Mesothelial cell of epicardium (in vitro differentiated cells): ENCODE measurements at places on chromosomes 6 and 20.

DNA sequence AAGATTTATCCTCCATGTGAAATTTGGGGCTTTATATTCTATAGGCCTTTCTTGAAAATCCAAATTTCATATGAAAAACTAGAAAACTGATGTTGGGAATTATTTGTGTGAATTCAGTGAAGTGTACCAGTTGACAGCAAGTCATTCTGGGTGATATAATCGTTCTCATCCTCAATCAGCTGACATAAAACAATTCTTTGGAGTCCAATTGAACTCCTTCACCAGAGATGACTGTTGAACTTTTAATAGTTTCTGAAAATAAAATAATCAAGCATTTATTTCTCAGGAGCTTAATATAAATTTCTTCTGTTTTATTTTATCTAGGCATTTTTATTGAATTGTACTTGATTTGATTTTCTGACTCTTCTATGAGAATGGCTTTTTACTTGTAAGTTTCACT lies 92.6 kb downstream of the ADGRB3 start:
- no peaks in the 10 kb centered on the region for H3K36me3 ChIP-seq
- peak overlapping the region; percentile 55 for H3K27ac ChIP-seq
- H3K27me3 ChIP-seq: peaks cover 10% of the 10 kb centered on the region
- H3K4me3 ChIP-seq: no peak overlapping the region

DNA sequence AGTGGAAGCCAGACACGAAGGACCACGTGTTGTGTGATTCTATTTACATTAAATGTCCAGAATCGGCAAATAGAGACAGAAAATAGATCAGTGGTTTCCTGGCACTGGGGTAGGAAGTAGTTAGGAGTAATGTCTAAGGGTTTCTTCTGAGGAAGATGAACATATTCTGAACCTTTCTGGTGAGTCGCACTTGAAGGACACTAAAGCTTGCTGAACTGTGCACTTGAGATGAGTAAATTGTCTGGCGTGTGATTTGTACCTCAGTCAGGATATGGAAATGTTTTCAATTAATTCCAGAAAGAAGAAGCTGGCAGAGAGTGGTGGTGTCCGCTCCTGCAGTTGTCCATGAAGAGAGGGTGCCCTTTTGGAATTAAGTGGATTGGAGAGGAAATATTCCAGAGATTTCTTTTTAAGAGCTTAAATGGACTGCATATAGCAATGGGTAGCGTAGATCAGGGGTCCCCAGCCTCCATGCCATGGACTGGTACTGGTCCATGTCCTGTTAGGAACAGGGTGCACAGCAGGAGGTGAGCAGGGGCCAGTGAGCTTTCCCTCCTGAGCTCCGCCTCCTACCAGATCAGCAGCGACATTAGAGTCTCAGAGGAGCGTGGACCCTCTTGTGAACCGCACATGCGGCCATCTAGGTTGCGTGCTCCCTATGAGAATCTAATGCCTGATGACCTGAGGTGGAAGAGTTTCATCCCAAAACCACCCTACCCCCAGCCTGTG lies 12.4 kb upstream of the KIF25 start:
- H3K4me1 ChIP-seq: peaks cover 9% of the 10 kb centered on the region
- no peaks in the 10 kb centered on the region for H3K36me3 ChIP-seq
- no peak for DNase-seq
- H3K4me3 ChIP-seq: no peak overlapping the region

DNA sequence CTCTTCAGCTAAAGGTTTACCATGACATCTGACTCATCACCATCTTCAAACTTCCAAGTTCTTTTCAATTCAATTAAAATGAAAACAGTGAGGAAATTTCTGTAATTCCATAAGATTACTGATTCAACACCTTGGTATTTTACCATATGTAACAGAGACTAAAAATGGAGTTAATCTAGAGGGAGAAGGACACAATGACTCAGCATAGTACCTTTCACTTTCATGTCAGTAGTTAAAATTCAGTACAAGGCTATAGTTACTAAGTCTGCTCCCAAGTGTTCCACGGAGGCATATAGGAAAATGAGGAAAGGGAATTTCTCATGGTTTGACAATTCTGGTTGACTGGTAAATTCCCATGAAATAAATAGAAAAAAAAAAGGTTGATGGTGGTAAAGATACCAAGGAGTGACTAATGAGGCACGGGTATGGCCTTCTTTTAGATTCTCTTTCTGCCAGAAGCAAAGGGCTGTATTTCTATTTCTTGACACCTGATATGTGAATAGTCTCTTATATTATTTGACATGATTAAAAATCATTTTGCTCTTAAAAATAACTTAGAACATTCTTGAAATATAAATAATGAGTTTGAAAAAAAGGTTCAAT lies 526.7 kb upstream of the ADGRB3 start:
- H3K4me1 ChIP-seq: no peaks in the 10 kb centered on the region
- DNase-seq: no peak
- no peak overlapping the region for H3K4me3 ChIP-seq
- H3K27ac ChIP-seq: no peak overlapping the region
- no peaks in the 10 kb centered on the region for H3K27me3 ChIP-seq
- H3K36me3 ChIP-seq: no peaks in the 10 kb centered on the region

DNA sequence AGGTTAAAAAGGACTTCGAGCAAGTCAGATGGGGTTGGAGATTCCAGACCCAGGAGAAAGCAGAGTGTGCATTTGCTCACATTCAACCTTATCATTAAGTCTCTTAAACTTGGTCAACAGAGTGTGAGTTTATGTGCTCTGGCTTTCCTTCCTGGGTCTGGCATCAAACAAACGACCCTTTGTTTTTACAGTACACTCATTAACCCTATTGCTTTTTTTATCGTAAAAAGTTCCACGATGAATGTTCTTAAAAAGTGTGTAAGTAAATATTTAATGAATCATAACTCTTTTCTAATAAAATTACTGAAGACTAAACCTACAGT lies 2.5 kb downstream of the FYN start:
- no peaks in the 10 kb centered on the region for H3K36me3 ChIP-seq
- no peak for DNase-seq
- peaks cover 3% of the 10 kb centered on the region for H3K27me3 ChIP-seq
- peak overlapping the region; percentile 10 for H3K27ac ChIP-seq
- H3K4me1 ChIP-seq: peaks cover 35% of the 10 kb centered on the region

GRCh38 chr20:49285233-49285668 lies 7.4 kb upstream of the ZNFX1 start:
- H3K36me3 ChIP-seq: peaks cover 96% of the 10 kb centered on the region
- no peak for DNase-seq
- peak overlapping the region; percentile 5 for H3K4me3 ChIP-seq
- no peak overlapping the region for H3K27ac ChIP-seq
- peaks cover 56% of the 10 kb centered on the region for H3K4me1 ChIP-seq

GRCh38 chr20:60332523-60332922 lies 374.3 kb downstream of the CDH26 start:
- peak overlapping the region; percentile 78 for H3K27ac ChIP-seq
- no peak for DNase-seq
- H3K4me3 ChIP-seq: no peak overlapping the region
- H3K27me3 ChIP-seq: no peaks in the 10 kb centered on the region
- H3K36me3 ChIP-seq: no peaks in the 10 kb centered on the region

DNA sequence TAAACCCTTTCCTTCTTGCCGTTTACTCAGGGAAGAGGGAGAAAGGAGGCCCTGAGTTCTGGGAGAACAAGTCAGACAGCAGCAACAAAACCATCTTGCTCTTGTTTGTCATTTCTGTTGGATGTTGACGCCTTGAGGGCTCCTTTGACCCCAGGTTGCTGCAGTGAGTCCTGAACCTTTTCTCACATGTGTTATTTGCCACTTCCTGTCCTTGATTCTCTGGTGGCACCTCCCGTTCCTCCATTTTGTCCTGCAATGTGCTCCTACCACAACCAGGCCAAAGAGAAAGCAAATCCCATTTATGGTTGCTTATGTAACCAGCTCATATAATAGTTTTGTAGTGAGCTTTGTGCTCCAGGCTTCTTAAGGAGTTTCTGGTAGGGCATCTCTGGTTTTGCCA lies 66.6 kb upstream of the ADGRF4 start:
- no peak for DNase-seq
- no peaks in the 10 kb centered on the region for H3K36me3 ChIP-seq
- peaks cover 10% of the 10 kb centered on the region for H3K4me1 ChIP-seq
- no peak overlapping the region for H3K27ac ChIP-seq
- no peak overlapping the region for H3K4me3 ChIP-seq
- no peaks in the 10 kb centered on the region for H3K27me3 ChIP-seq

DNA sequence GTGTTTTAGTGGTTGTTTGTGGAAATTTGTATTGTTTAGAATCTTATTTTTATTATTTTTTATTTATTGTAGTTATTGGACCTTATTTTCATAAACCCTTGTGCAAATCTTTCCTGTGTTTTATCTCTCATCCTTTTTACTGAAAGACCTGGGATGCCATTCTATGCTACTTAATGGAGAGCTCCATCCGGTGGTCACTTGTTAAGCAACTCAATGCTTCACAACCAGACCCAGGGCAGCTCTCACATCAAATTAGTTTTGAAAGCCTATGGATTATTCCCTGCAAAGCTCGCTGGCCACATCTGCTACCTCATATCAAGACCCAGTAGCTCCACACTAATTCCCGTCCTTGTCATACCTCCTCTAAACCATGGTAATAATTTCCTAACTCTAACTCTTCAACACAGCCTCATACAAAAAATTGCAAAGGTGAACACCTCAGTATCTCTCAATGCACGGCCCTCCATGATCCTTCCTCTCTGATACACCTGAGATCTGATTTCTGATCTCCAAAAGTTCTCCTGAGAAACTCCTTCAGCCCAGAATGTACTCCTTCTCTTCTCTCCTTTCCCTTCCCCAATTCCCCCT lies 296.6 kb upstream of the MANEA start:
- no peaks in the 10 kb centered on the region for H3K36me3 ChIP-seq
- H3K27ac ChIP-seq: no peak overlapping the region
- H3K27me3 ChIP-seq: peaks cover 8% of the 10 kb centered on the region
- DNase-seq: no peak

DNA sequence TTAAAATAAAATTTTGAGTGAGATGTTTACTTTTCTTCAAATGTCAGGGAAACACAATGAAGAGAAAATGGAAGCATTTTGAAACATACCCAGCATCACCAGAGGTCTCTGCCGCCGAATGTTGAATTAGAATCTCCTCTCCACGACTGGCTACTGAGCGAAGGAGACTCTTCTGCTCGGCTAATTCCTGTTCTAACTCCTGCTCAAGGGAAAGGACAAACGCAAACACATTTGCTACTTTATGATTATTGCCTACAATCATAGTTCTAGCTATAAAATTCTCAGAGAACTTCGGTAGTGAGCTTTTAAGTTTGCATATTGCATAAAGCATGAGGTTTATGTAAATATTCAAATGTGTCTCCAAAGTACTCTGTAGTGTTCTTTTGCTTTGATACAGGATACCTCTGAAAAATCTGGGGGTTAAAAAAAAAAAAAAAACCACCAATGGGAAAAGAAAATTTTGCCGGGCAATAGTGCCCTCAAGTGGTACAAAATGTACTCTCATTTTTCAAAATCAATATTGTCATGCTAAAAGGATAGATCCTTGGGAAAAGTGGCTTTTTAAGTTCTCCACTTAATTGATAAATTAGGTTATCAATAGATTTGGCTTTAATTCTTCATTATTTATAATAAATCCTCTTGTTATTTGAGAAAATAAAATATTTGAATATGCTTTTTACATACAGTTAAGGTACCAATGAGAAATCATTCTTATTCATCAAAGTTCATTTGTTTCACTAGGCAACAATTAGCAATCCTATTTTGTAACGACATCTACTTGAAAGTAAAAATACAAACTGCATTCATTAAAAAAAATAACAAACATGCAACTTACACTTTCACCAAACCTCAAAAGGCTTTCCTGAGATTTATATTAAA lies 369.0 kb downstream of the SYNE1 start:
- peaks cover 8% of the 10 kb centered on the region for H3K36me3 ChIP-seq
- H3K27me3 ChIP-seq: no peaks in the 10 kb centered on the region
- H3K4me3 ChIP-seq: no peak overlapping the region
- no peak overlapping the region for H3K27ac ChIP-seq
- H3K4me1 ChIP-seq: peaks cover 10% of the 10 kb centered on the region

- no peaks in the 10 kb centered on the region for H3K36me3 ChIP-seq
- peaks cover 1% of the 10 kb centered on the region for H3K27me3 ChIP-seq
- H3K4me3 ChIP-seq: no peak overlapping the region
- H3K4me1 ChIP-seq: peaks cover 5% of the 10 kb centered on the region
These were observed 165.2 kb upstream of the CENPW start for GRCh38 chr6:126174697-126175096.

- DNase-seq: no peak
- H3K27ac ChIP-seq: peak overlapping the region; percentile 43
- H3K36me3 ChIP-seq: no peaks in the 10 kb centered on the region
- peaks cover 3% of the 10 kb centered on the region for H3K27me3 ChIP-seq
These were observed 7.4 kb downstream of the CNBD2 start for GRCh38 chr20:35975576-35976373.

GRCh38 chr6:53484476-53485280 lies 60.2 kb downstream of the GCLC start:
- no peak overlapping the region for H3K27ac ChIP-seq
- H3K36me3 ChIP-seq: no peaks in the 10 kb centered on the region
- DNase-seq: peak; percentile 75
- H3K4me3 ChIP-seq: no peak overlapping the region
- peaks cover 6% of the 10 kb centered on the region for H3K4me1 ChIP-seq

DNA sequence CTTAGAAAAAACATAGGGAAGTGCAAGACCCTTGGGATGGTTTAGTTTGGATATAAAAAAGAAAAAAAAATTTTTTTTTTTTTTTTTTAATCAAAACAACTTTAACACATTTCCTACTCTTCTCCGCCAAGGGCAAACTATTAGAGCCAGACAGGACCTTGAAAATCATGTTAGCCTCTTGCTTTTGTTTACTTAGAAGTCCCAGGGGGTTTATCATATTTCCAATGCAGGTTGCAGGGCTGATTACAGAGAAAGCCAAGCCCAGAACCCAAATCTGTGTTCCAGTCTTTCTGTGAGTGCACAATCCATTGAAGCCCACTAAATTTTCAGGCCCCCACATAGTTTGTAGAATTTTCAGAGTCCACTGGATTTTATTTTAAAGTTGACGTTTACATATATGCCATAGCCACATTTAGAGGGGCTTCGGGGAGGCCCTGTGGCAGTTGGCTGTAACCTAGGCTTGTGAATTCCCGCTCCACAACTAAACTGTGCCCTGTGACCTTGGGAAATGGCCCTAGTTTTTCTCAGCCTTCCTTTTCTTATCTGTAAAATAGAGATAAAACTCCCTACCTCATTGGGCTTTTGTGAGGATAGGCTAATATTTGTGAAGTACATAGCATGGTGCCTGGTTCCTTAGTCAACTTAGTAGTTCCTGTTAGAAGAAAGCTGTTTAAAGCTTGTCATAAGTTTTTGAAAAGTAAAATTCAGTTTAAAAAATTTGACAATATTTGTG lies 55.7 kb downstream of the NCOA7 start:
- peaks cover 2% of the 10 kb centered on the region for H3K4me1 ChIP-seq
- H3K4me3 ChIP-seq: no peak overlapping the region
- H3K36me3 ChIP-seq: peaks cover 3% of the 10 kb centered on the region
- DNase-seq: no peak
- no peak overlapping the region for H3K27ac ChIP-seq
- H3K27me3 ChIP-seq: no peaks in the 10 kb centered on the region
